Fibroblast of skin of back (primary cell): ENCODE measurements at places on chromosomes 3 and 15.

GRCh38 chr15:60674704-60675395, 195.9 kb upstream of the ICE2 start:
- no peak for DNase-seq

GRCh38 chr15:78800189-78800588, 11.1 kb downstream of the ADAMTS7 start:
- DNase-seq: no peak

DNA sequence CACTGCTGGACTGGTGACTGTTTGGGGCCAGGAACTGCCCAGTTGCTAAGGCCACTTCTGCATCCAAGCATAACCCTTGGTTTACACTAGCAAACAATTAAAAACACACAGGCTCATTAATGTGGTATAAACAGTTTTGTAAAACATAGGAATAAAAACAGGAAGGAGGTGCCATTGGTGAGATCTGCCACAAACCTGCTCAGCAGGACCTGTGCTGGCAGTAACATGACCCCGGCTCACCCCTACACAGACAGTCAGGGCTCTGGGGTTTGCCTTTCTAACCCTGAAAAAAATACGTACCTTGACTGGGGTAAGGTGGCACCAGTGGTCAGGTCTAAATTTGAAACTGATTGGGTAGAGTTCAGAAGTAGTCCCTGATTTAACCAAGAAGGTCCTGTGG, 76.2 kb downstream of the ATP1B3 start:
- no peak for DNase-seq

DNA sequence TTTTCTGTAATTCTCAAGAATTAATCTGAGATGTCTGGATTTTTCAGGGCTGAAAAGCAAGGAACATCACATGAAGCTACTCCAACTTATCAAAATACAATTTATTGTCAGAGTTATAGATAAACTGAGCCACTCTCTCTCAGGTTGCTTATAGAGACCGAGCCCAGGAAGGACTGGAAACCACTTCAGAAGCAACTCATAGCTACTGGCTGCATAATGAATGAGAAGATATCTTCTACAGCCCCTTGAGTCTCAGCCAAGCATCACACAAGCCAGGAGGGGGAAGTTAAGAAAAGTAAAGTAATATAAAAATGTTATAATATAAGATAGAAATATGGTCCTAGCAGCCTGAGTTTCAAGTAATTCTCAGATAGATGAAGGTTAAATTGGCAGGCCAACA, 186.0 kb downstream of the TNIK start:
- DNase-seq: no peak

DNA sequence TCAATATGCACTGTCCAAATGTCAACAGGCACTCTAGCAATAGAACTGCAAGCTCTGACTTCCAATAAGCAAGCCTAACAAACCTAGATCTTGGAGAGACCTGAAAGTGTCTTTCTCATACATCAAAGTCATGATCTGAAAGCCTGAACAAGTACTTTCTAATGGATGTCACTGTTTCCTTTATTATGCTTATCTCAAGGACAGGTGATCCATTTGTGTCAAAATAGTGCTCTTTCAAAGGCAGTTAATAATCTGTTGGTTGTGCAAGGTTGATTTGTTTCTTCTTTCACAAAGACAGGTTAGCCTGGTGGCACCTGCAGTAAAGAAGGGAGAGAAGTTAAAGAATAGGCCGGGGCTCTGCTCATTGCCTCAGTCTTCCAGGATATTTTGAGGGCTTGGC, 146.8 kb downstream of the EPHB1 start:
- no peak for DNase-seq

DNA sequence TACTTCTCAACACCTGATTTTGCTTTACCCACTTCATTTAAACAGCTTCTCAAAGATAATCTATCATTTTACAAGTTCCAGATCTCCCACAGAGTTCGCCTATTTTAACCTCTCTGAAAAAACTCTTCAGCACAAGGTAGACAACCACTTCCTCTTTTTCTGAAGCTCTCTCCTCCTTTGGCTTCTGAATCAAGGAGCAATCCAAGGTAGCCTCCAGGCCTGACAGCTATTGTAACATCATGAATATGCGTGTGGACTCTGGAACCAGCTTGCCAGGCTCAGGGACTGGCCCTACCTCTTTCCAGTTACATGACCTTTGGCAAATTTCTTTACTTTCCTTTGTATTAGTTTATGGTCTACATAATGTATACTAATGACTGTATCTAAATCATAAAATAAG, 405.9 kb upstream of the ZNF385D start:
- no peak for DNase-seq

GRCh38 chr3:27185231-27185989, 183.8 kb downstream of the NEK10 start:
- no peak for DNase-seq

- peak; percentile 71 for DNase-seq
Observed at GRCh38 chr3:177802151-177802900, 605.0 kb upstream of the TBL1XR1 start.

DNA sequence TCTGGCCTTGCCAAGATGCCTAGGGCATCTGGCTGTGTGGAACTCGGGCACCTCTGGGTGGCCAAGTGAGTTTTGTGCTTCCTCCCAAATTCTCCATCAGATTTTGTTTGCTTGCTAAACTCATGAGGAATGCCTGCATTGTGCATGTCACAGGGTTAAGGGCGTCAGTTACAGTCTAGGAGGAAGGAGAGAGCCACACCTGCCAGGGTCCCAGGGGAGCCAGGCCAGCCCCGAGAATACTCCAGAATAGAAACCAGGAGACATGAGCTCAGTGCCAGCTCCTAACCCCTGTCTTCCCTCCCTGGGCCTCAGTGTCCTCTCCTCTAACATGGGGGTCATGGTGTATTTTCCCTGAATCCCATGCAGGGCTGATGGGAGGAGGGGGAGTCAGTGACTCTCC, 22.0 kb upstream of the SKOR1 start:
- no peak for DNase-seq

DNA sequence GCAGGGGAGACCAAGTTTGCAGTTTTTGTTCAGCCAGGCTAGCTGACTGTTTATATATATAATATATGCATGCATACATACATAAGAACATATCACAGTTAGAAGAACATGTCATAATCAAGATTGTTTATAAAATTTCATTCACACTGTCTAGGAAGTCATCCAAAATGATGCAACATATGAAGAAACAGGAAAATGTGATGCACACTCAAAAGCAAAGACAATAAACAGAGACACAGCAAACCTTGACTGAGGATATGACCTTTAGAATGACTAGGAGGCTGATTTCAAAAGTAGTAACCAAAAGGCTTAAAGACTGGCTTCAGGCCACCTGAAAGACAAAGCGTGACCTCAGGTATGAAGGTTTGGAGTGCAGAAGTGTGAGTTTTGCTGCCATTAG, 166.2 kb upstream of the NDN start:
- DNase-seq: no peak

DNA sequence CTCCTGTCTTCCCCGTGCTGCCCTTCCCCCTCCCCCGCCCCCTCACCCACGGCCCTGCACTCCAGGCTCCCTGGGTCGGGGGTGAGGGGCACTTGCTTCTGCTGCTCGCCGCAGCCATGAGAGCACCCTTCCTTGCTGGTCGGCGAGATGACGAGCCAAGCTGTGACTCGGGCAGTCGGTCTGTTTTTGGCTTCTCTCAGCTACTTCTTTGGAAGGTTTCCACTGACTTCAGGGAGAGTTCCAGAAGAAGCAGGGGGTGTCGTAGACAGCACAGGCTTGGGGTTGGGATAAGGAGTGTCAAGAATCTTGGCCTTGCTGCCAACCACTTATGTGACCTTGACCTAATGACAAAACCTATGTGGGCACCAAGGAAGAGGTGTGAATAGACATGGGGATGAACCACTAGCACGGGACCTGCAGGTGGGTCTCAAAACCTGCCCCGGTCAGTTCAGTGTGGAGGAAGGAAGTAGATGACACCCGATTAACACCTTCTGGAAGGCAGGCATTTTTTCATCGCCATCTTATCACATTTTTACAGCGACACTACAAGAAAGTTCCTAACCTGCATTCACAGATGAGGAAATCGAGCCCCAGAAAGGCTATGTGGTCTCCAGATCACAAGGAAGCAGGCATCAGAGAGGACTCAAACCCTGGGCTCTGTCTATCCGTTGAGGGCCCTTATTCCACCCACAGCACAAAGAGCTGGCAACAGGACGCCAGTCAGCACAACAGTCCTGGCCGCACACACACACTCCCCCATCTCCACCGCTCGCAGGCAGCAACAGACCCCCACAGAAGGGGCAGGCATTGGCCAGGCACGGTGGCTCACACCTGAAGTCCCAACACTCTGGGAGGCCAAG, 120.9 kb downstream of the LIPC start:
- no peak for DNase-seq

DNA sequence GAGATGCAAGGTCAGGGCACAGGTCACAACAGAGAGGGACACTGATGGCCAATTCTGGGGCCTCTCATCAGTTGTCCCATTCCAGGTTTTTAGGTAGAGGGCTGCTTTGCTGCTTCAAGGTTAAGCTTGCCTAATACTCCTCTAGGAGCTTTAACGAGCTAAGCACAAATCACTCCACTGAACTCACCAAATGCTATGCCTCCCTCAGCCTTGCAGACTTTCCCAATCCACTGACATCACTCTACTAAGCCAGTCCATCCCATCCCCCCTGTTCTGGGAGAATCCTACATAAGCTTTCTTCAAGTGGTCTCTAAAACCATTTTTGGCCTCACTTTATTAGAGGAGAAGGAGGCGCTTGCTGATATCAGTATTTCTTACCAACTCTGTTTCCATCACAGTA, 24.8 kb upstream of the PDCD6IP start:
- DNase-seq: no peak

DNA sequence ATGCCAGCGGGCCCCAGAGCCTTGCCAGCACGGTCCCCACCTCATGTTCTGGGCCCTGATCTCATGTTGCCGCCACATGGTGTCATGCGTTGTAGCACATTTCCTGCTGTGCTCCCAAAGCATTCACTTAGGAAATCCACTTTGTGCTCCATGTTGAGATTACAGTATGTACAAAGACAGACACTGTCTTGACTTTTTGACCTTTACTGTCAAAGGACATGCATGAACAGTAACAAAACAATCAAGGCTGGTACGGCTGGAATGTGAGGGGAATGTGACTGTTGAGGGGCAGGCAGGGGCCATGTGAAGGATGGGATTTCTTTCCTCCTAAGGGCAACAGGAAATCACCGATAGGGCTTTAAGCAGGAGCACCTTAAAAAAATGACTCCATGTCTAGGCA, 53.3 kb upstream of the RPL32 start:
- peak; percentile 25 for DNase-seq

- DNase-seq: no peak
Observed at GRCh38 chr3:16534640-16535262, 21.3 kb upstream of the RFTN1 start.

DNA sequence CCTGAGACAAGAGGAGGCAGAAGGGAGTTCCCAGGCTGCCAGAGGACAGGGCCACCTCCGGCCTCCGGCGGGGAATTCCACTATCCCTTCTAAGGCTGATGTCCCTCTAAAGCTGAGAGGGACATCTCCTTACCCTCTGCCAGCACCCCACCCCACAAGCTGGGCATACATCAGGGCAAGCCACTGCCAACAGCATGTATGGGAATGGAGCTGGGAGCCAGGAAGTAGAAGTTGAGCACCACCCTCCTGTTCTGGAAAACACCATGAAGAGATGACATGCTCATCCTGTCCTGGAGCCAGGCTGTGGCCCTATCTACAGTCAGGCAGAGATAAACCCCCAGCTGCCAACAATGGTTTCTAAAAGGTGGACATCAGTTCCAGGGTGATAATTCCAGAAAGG, 7.1 kb downstream of the PLCD1 start:
- no peak for DNase-seq

- peak; percentile 40 for DNase-seq
Observed at GRCh38 chr15:49693498-49693897, 72.7 kb downstream of the DTWD1 start.

DNA sequence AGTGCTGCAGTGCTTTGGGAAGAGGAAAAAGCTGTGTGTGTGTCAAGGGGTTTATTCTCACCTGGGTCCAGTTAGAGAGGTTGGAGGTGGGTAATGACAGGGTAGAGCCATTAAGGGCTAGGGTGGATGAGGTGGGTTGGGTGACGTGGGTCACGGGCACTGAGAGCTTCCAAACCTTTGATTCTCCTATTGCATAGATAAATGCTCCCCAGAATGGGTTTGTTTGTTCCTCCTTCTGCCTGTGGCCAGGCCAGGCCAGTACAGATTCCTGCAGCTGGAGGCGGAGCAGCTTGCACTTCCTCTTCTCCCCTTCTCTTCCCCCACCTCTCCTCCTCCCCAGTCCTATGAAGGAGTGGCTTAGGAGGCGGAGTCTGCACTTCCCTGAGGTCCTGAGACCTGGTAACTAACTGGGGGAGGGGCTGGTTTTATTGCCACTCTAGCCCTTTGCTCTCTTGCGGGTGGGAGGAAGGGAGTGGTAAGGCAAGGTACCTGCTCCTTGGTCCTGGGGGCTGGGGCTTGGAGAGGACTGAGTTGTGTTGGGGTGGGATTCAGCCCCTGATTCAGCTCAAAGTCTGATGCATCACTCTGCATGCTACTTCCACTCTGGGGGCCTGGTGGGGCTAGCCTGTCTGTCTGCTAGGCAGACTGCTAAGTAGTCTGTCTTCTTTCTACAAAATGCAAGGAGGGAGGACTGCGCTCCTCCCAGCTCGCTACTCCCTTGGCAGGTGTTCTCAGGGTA, 3.5 kb downstream of the SPINT1 start:
- peak; percentile 19 for DNase-seq

- DNase-seq: no peak
Observed at GRCh38 chr3:112200317-112200666, 67.2 kb upstream of the GCSAM start.
